ENCODE measurements at places on chromosomes 3 and 15.

DNA sequence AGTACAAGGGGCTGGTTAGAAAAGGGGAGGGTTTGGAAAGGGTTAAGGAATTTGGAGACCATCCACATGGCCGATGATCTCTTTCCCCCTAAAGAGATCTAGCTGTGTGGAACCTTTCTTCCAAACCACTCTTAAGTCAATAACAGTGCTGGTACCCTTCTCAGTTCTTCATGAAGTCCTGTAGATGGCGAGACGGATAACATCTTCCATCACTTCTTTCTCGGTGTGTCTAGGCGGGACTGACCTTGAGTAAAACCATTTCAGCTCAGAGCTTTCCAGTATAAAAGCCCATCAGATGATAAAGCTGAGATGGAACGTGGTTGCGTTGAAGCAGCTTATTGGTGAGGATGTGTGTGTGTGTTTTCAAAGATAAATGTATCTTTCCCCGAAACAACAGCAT is 151.5 kb upstream of the BHLHE40 start:
- DNase-seq = no peak

DNA sequence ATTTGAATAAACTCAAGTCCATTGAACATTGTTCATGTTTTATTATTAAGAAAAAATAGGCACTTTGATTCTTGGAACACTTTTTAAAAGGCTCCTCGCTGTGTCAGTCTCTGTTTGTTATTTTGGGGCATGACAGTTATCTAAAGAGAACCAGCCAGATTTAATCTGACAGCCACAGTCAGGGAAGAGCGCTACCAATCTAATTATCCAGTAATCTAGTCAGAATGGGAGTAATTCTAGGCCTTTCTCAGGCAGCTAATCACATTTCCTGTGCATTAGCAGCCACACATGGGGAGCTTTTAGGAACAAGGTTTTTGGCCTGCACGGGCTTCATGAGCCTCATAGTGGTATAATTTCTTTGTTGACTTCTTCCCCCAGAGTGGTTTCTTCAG is 362.2 kb downstream of the RBMS3 start:
- no peak for DNase-seq

- DNase-seq = no peak
These were observed 14.8 kb upstream of the TMEM108 start for GRCh38 chr3:133023362-133023761.

DNA sequence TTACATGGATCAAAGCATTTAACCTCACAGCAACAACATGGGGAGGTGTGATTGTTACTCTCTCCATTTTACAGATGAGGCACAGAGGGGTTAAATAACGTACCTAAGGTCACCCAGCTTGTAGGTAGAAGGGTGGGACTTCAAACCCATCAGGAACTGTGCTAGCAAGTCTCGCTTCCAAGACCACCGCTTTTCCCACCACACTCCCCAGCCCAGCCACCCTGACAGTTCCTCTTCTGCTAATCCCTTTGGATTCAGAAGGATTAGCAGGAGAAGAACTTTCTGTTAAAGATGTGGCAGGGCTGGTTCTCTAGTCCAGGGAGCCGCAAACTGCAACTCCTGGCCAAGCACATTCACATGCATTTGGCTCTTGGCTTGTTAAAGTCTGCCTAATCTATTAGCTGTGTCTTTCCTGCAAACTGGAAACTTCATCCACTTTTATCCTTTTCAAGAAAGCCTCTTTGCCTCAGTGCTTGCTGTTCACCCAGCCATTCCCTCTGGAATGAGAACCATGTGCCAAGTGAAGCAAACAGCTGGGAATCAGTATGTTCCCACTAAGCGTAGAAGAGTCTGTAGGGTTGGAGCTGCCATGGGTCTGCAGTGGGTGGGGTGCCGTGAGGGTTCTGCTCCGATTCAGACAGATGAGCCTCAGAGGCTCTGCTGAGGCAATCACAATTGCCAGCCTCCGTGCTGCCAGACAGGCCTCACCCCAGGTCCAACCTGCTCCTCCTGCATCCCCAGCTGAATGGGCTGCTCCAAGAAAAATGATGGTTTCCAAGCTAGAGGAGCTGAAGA is 44.6 kb downstream of the POMGNT2 start:
- DNase-seq = no peak

DNA sequence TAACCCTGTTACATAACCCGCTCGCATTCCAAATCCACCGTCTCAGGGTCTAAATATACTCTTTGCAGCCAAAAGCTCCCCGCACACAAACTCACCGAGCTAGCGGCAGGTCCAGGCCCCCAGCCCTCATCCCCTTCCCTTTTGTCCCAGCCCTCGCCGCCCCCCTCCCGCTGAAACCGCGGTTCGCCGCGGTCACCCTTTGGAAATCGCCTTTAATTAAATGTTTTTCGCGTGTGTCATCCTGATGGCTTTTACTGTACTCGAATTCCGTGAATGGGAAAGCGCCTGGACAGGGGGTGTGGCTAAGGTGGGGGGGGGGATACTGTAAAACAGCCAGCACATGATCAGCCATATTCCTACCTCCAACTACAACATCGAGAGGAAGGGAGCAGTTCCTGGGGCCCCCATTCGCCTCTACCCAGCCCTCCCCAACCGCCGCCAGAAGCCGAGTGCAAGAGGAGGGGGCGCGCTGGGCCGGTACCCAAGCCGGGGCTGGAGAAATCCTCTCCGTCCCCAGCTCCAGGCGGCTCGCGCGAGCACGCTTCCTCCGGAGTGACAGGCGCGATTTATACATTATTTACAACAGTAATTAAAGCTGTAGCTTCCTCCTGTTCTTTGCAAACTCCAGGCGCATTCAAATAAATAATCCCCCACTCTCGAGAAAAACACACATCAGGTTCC is 1.7 kb downstream of the RORA start:
- no peak for DNase-seq

DNA sequence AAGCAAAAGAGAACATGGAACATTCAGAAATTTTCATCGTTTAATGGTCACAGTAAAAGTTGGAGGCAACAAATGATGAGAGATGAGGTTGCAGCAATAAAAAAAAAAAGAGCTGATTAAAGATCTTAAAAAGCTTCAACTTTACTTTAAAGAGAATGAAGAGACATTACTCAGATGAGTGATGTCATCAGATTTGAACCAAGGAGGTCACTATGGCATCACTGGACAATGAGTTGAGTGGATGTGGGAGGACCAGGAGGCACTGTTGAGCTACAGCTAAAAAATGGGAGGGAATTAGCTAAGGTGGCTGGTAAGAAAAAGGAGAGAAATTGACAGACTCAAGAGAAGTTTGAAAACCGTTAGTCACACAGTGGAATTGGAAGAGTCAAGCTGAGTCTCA is 138.4 kb downstream of the SST start:
- DNase-seq = no peak

- peak; percentile 52 for DNase-seq
These were observed 858 bp downstream of the NTRK3 start for GRCh38 chr15:88255484-88256278.

DNA sequence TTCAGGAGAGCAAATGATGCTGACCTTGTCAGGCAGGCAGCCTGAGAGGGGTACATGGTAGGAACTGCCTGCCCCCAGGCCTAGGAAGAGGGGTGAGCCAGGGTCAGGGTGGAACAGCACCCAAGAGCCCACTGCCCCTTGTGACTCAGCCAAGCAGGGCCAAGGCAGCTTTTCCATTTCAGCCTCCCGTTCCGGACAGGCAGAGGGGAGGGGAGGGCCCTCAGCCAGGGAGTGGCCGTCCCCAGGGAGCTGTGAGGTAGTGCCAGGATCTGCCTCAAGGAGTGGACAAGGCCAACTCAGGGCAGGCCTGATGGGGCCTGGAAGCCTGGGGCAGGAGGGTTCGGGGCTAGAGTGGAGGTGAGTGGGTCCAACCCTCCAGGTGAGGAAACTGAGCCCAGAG is 5.1 kb upstream of the ANKRD63 start:
- DNase-seq = no peak

DNA sequence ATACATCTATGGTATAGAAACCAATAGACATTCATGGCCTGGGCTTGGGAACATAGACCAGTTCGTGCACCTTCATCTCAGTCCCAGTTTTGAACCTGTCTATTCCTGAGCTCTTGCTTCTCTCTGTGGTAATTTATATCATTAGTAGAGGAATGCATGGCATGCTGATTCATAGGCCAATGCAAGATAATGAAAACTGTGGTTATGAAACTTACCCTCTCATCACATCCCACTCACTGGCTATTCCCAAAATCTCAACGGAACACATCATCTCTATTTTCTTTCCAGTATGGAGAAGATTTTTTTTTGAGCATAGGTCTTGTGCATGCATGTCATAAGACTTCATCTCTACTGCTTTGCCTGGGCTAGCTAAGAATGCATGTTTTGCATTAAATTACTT is 18.7 kb upstream of the P2RY12 start:
- DNase-seq = no peak

- no peak for DNase-seq
These were observed 19.2 kb downstream of the LYSMD2 start for GRCh38 chr15:51718219-51718618.

GRCh38 chr15:93178371-93178770 is 89.4 kb upstream of the RGMA start:
- no peak for DNase-seq

GRCh38 chr3:111745786-111746185 is 113.3 kb upstream of the PHLDB2 start:
- no peak for DNase-seq

GRCh38 chr15:57221134-57221533 is 155.2 kb upstream of the CGNL1 start:
- DNase-seq = no peak

GRCh38 chr15:77036537-77037387 is 34.1 kb downstream of the TSPAN3 start:
- DNase-seq = no peak

- no peak for DNase-seq
These were observed 8.7 kb upstream of the ACSBG1 start for GRCh38 chr15:78243058-78243457.

DNA sequence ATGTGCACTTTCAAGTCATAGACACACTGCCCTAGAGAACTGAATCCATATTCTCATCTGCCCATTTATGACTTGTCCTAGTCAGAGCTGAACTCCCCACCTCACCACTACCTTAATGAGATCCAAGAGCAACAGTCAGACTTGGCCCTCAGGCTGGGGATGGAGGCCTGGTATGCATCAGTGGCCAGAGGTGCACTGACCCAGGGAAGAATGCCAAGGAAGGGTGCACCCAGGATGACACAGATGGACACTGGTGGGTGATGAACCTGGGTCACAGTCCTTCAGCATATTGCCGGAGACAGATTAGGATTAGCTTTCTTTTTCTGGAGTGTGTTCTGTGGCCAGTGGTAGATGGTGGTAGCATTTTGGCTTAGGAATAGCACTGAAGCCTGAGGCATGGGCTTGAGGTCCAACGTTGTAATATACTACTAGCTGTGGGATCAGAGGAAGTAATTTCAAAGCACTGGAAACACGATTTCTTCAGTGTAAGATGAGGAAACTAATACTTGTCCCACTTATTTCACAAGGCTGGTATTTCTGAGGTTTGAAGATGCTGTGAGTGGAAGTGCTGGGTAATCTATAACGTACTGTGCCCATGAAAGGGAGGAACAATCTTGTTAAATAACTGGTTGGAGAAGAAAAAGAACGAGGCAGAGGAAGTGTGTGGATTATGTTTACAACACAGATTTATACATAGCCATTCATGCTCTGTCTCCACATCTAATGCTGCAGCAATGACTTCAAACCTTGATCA is 265.0 kb downstream of the THRB start:
- DNase-seq = no peak

DNA sequence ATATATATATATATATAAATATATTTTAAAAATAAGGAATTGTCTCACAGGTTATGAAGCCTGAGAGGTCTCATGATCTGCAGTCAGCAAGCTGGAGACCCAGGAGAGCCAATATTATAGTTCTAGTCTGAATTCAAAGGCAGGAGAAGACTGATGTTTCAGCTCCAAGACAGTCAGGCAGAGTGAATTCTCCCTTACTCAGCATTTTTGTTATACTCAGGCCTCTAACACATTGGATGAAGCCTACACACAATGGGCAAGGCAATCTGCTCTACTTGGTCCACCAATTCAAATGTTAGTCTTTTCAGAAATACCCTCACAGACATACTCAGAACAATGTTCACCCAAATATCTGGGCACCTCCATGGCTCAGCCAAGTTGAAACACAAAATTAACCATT is 157.2 kb downstream of the GOLIM4 start:
- no peak for DNase-seq

GRCh38 chr3:105347625-105348302 is 18.9 kb upstream of the ALCAM start:
- DNase-seq = no peak

- no peak for DNase-seq
These were observed 40.2 kb upstream of the CRTC3 start for GRCh38 chr15:90489514-90489913.

- DNase-seq = no peak
These were observed 19.8 kb upstream of the PIGZ start for GRCh38 chr3:196988241-196989029.

GRCh38 chr3:195757438-195757770 is 36.6 kb downstream of the MUC20 start:
- DNase-seq = no peak

DNA sequence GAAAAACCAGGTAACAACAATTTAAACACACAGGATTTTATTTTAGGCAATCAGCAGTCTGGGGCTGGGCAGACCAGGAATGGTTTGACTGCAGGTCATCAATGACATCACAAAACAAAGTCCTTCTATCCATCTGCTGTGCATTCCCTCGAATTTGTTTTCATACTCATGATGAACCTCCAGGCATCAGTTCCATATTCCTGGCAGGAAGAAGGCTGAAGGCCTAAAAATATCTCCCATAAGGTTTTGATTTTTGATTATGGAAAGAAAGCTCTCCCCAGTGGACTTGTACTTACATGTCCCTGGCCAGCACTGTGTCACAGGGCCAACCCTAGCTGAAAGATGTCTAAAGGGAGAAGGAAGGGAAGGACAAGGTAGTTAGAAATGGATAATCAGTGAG is 107.4 kb downstream of the PEAK1 start:
- no peak for DNase-seq

DNA sequence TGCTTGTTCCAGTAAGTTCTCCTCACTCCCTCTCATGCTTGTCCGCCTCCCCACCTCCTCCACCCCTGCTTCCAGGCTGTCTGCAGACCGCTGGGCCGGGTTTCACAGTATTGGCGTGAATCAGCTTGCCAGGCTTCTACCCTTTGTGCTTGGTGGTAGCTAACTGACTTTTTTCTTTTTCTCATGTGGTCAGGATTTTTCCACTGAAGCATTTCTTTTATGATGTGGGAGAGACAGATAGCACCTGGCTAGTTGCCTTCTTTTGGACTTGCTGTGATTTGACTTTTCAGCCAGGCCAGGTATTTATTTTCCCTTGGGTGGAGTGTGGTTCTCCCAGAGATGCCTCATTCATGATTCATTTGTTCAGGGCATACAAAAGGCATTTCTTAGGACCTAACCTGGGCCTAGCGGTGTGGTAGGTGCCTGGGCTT is 60.6 kb downstream of the ST6GAL1 start:
- no peak for DNase-seq

- no peak for DNase-seq
These were observed 1080.8 kb downstream of the TUSC7 start for GRCh38 chr3:117790235-117790987.

- no peak for DNase-seq
These were observed 149.5 kb downstream of the DNAJB8 start for GRCh38 chr3:128317101-128317697.

Data from C1 segment of cervical spinal cord (tissue), 14 donors.